ENCODE measurements at places on chromosomes 4 and X. TPM values are rescaled to one million over a fixed set of nuclear protein-coding genes. Genes with fewer than 3 reads are reported as not detected.

The ERAS gene
- total RNA-seq, result not detected

DNA sequence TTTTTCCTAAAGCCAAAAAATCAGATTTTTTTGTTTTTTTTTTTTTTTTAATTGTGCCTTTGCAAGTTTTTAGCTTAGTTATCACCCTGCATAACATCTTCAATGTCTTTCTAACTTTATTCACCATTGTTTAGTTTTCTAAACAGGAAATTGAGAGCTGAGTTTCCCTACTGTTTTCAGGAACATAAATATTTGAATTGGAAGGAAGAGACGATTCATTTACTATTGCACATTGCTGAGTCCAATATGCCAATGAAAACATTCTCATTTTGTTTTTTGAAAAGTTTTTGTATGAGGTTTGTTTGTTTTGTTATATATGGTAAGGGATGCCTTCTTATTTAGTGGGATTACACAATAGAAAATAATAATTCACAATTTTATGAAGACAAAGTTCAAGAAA, 148.4 kb downstream of the ANKRD50 start:
- no peak for DNase-seq

- peak; percentile 30 for DNase-seq
Measured at GRCh38 chrX:25020905-25021449, 5.2 kb upstream of the ARX start.

- DNase-seq, result no peak
Measured at GRCh38 chrX:87900320-87900908, 382.8 kb downstream of the KLHL4 start.

The SHOX gene
- total RNA-seq, result not detected

DNA sequence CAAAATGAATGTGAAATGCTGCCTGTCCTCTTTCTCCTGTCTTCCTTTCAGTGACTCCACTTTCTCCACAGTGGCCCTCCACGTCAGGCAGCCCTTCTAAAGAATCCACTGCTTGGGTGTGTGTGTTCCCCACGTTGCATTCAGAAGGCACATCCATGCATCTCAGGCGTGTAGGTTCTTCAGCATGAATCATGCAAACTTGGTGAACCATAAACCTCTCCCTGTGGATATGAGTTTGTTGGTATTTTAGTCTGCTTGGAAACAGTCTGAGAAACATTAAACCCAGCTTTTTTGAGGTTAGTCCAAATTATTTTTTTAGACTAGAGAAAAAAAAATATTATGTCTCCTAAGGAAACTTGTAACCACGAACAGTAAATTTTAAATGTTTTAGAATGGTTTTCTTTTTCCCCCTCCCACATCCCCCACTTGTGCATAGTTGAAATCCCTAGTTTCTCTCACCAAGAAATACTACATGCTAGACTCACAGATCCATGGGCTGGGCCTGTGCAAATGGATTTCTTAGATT, 251.6 kb downstream of the CBR4 start:
- DNase-seq, result peak; percentile 19

GRCh38 chr4:1202526-1203011, 30.2 kb upstream of the SPON2 start:
- DNase-seq, result peak; percentile 1

The PAGE2B gene
- not detected for total RNA-seq

GRCh38 chrX:43808231-43808630, 74.0 kb downstream of the MAOB start:
- DNase-seq, result no peak

- DNase-seq, result no peak
Measured at GRCh38 chr4:4554234-4554633, 12.4 kb upstream of the STX18 start.

- DNase-seq, result no peak
Measured at GRCh38 chr4:17670423-17670822, 56.0 kb downstream of the MED28 start.

The AR gene
- 0.06 TPM for total RNA-seq

GRCh38 chr4:7632341-7632740, 197.6 kb upstream of the PSAPL1 start:
- no peak for DNase-seq

DNA sequence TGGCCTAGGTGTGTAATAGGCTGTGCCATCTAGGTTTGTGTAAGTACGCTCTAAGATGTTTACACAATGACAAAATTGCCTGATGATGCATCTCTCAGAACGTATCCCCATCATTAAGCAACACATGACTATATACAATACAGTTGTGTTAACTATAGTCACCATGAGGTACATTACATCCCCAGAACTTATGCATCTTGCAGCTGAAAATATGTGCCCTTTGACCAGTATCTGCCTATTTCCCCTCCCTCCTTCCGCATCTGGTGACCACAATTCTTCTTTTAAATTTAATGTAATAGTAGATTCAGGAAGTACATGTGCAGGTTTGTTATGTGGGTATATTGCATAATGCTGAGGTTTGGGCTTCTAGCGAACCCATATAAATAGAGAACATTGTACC, 239.8 kb upstream of the IL1RAPL1 start:
- no peak for DNase-seq

The ACE2 gene
- not detected for total RNA-seq

- no peak for DNase-seq
Measured at GRCh38 chr4:55431710-55432336, 36.1 kb downstream of the TMEM165 start.

- peak; percentile 42 for DNase-seq
Measured at GRCh38 chr4:187606581-187606980, 389.0 kb upstream of the ZFP42 start.

The MSMO1 gene
- total RNA-seq, result 41.6 TPM

DNA sequence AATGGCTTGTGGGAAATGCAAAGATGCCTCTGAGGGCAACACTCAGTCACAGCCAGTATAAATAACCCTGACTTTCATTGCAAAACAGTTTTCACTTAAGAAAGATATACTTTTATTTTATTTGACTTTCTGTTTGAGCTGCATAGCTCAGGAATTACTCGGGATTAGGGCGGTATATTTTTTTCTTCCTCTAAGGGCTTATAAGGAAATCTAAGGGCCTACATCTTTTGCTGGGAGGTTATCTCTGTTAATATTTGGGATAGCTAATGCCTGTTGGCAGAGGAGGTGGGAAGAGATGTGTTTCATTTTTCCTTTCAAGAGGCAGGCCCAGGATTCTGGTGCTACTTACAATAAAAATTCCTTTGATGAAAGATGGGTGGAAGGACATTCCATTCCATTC, 28.8 kb upstream of the EGFL6 start:
- no peak for DNase-seq

- peak; percentile 9 for DNase-seq
Measured at GRCh38 chrX:12814420-12814819, 23.2 kb downstream of the PRPS2 start.

The EGF gene
- total RNA-seq, result 7.3 TPM

The RXFP1 gene
- 1.1 TPM for total RNA-seq

The UGT2B15 gene
- total RNA-seq, result not detected

The CLIC2 gene
- 4.4 TPM for total RNA-seq

GRCh38 chr4:176896211-176896610, 103.5 kb upstream of the VEGFC start:
- no peak for DNase-seq

The IL2RG gene
- total RNA-seq, result not detected

- peak; percentile 24 for DNase-seq
Measured at GRCh38 chr4:84578540-84579402, 4.2 kb upstream of the CDS1 start.

The STBD1 gene
- 0.57 TPM for total RNA-seq

DNA sequence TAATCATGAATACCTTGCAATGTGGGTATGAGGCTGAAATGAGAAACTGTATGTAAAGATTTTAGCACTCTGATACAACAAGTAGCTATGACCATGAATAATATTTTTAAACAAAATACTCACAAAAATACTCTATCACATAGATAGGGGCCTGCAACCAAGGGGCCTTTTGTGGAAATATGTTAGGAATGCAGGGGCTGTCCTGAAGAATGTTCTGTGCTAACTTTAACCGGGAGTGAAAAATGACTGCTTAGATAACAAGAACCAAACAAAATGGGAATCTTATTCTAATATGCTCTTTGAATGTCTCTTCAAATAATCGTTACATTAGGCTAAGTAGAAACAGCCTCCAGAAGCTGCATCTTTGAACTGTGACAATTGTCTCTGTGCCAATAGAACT, 37.9 kb upstream of the GYPA start:
- no peak for DNase-seq

- no peak for DNase-seq
Measured at GRCh38 chr4:518569-519083, 19.6 kb downstream of the PIGG start.

DNA sequence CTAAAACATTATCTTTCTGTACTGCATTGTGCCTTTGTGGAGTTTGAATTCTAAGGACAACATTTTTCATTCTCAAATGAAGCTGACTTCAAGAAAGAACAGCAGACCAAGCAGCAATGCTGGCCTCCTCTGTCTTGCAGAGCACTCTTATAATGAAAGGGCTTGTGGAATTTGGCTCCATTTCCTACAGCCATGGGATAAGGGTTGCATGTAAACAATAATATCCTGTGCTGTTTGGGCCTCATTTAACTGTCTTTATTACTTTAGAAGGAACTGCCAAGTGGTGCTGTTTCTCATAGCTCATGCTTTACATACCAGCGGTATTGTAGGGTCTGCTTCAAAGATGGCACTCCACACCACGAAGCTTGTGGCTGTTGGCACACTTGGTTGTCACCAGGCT, 111.4 kb upstream of the EOLA2 start:
- DNase-seq, result no peak

- DNase-seq, result no peak
Measured at GRCh38 chr4:79827283-79827682, 245.7 kb downstream of the ANTXR2 start.

DNA sequence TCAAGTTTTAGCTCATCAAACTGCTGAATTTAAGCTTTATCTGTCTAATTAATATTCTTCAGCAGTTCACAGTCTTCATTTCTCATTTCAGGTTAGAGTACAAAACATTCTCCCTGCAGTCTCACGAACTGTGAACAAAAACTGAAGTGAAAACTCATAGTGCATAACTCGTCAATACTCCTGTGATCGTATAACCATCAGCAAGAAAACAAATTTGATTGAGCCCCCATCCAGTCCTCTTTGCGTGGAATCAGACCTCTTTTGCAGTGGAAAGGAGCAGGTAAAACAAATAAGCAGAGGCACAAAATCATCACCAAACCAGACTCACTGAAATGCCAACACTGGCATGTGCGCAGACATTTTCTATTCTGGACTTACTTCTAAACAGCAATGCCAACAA, 12.7 kb downstream of the ADAM29 start:
- DNase-seq, result no peak

DNA sequence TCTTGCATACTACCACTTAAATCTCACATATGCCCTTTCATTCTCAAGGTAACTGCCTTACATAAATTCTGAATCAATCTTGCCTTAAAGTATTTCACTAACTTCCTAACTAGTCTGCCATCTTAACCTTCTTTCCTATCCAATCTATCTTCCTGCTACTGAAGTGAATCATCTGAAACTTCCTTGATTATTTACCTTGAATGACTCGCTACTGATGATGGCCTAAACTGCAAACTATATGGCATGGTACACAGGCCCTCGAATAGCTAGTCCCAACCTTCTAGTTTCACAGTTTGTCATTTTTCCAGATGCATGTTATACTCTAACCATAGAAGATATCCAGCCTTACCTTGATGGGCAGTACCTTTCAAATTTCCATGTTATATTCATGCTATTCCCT, 19.9 kb downstream of the PHKA1 start:
- DNase-seq, result peak; percentile 2

DNA sequence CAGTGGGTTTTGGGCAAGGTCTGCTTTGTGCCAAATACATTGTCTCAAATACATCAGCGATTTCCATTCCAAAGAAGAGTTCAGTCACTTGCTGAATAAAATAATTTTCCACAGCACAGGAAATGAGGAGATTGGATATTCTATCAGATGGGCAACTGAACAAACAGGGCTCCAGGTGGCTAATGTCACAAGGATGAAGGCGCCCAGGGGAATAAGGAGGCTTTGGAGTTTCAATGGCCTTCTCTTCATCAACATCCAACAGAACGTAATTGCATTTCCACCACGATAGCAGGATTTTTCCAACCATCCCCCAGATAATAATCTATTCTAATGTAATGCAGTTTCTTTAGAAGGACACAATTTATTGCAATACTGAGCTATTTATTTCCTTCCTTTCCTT, 104.7 kb upstream of the KLHL13 start:
- no peak for DNase-seq

The FAM193A gene
- total RNA-seq, result 11.1 TPM

The HSFX2 gene
- total RNA-seq, result not detected

DNA sequence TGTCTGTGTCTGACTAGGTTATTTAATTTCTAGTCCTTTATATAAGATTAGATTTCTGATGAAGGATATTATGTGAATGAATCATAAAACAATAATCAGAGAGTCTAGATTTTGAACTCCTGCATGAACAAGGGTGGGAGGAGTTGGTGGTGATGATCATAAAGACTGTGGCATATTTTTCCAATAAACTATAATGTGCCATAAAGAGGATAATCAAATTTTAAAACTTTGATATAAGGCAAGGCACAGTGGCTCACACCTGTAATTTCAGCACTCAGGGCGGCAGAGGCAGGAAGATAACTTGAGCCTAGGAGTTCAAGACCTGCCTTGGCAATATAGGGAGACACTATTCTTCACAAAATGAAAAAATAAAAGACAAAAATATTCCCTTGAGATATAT, 473.3 kb downstream of the GABRG1 start:
- DNase-seq, result no peak

The SPANXA1 gene
- not detected for total RNA-seq

GRCh38 chrX:6449946-6450345, 85.0 kb downstream of the VCX3A start:
- DNase-seq, result no peak

DNA sequence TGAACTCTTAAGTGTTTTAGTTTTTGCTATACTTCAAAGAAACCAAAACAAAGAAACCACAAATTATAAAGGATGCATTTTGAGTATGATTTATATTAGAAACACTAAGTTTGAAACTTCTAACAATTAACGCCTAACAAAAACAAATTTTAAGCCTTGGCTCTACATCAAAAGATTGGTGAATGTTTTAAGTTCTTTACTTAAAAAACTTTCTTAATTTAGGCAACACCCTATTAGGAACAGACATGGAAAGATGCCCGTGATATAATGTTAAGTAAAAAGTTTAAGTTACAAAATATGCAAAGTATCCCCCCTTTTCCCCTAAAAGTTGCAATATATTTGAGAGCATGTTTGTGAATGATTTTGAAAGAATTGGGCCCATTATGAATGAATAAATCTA, 21.2 kb downstream of the PROM1 start:
- no peak for DNase-seq

The FAM9C gene
- total RNA-seq, result not detected

The NR3C2 gene
- total RNA-seq, result not detected

- DNase-seq, result peak; percentile 79
Measured at GRCh38 chr4:38730830-38731646, 51.8 kb downstream of the TLR10 start.

The RTL9 gene
- not detected for total RNA-seq

The DGKK gene
- 0.11 TPM for total RNA-seq

The ODAPH gene
- total RNA-seq, result not detected

The RAB39B gene
- 0.48 TPM for total RNA-seq

- peak; percentile 15 for DNase-seq
Measured at GRCh38 chr4:136823020-136823419, 709.3 kb downstream of the PCDH18 start.

Measured in Daoy (cell line).